ENCODE measurements at places on chromosomes 5 and 9.
A peak's percentile ranks its signal among the peaks of the same experiment; 100 is the strongest.

- no peak for DNase-seq
These were observed 296.6 kb upstream of the PCSK5 start for GRCh38 chr9:75593920-75594319.

GRCh38 chr9:18542837-18543405, 69.0 kb downstream of the ADAMTSL1 start:
- no peak for DNase-seq

DNA sequence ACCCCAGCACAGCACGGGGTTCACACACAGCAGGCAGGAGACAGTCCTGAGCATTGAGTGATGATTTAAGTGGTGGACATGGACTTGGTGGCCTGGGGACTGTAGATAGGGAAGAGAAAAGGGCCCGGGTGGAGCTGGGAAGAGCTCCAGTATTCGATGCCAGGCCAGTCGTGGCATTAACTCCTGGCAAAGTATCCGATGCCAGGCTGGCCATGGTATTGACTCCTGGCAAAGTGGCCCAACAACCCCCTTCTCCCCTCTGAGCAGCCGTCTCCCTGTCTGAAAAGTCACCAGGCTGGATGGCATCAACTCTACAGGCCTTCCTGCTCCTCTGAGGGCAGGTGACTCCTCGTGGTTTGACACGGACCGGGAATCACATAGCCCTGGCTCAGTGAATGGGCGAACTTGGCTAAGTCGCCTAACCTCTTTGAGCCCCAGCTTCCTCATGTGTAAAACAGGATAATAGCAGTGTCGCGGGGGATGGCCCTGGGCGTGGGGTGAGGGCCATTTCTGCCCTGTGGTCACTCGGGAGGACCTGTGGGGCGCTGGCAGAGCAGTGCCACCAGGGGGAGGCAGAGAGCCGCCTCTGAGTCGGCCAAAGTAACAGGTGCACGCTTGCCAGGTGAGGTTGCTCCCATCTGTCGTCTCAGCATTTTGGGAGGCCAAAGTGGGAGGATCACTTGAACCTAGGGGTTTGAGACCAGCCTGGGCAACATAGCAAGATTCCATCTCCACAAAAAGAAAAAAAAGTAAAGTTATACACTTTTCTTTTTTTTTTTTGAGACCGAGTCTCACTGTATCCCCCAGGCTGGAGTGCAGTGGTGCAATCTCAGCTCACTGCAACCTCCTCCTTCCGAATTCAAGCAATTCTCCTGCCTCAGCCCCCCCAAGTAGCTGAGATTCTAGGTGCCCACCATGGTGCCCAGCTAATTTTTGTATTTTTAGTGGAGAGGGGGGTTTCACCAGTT, 5.7 kb upstream of the SEC16A start:
- peak; percentile 67 for DNase-seq

DNA sequence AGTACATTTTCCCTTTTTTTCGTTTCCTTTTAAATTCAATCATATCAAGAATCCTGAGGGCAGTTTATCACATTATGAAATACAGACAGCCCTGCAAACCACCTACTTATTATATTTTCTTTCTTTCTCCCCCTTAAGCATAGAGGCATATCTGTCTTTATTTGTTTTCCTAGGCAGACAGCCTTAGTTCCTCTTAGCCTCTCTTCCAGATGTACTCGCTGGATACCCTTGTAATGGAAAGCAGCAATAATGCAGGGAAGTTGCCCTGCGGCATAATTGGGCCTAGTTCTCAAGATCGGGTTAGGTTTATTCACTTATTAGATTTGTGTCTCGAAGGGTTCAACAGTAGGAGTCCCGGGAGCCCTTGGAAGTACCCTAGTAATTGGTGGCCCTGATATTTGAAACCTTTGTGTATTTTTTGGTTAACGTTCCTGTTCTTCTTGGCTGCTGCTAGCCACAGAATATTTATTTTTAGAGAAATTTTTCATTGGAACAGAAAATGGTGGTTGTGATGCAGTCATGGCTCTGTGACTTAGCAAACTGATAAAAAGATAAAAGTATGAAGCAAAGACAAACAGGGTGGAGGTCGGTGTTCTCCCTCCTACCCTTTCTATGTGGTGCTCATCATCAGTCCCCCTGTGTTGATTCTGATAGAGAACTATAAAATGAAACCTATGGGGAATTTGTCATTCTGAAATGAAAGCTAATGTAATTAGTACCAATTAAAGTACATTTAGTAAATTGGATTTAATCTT, 6.4 kb downstream of the TLE4 start:
- peak; percentile 22 for DNase-seq

GRCh38 chr5:118042076-118042475, 946.3 kb downstream of the DTWD2 start:
- DNase-seq, result no peak

DNA sequence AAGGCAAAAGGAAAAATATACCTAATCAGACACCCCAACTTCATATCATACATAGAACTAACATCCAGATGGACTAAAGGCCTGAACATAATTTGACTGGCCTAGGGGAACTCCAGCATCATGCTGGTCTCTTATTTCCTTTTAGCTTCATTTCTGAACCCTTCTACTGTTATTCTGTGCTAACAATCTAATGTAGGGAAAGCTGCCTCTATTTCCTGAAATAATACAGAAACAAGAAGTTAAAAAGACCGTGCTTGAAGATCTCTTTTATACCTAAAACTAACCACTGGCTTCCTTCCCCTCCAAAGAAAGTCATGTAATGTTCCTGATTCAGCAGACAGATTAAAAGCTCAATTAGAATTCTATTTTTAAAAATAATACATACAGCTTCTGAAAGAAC, 36.7 kb downstream of the LPAR1 start:
- DNase-seq, result no peak

- DNase-seq, result no peak
These were observed 763.7 kb upstream of the GRAMD2B start for GRCh38 chr5:125659316-125660023.

DNA sequence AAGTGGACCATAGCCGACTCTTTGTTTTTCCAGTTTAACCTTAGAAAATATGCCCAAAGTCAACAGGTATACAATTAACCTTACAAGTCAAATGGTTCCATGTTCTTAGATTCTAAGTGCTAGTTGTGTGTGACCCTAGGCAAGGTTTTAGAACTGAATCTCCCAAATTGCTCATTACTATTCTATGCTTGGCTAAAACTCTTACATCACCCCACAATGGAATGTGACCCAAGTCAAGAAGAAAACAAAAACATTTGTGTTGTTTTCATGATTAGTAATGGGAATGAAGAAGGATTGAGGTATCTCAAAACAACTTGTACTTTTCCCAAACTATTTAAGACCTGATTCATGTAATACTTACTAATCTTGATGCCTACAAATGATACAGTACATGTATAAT, 159.2 kb downstream of the ARRDC3 start:
- no peak for DNase-seq

DNA sequence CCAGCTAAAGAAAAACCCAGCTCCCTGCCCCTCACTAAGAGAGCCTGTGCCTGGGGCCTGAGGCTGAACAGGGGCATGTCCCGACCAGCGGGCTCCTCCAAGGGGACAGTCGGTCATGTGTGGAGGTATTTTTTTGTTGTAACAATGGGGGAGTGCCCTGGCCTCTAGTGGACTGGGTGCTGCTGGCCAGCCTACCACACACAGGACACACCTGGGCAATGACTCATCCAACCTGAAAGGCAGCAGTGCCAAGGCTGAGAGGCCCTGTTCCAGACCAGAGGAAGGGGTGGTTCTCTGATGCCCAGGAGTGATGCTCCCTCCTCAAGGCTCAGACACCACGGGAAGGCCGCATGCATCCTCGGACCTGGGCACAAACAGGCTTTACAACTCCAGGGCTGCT, 181.5 kb downstream of the OLFM1 start:
- no peak for DNase-seq

DNA sequence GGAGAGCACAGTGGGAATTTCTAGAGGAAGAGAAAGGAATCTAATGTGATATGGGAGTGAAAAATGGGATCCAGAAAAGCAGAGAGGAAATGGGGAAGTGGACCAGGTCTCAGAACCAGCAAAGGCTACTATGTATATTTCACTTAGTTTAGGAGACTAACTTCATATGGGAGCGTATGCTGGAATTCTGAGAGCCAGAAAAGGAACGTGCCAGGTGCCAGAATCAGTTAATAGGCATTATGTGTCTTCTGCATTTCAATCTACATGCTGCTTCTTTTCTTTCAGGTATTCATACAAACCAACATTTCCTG, 28.5 kb upstream of the IFNA14 start:
- no peak for DNase-seq

DNA sequence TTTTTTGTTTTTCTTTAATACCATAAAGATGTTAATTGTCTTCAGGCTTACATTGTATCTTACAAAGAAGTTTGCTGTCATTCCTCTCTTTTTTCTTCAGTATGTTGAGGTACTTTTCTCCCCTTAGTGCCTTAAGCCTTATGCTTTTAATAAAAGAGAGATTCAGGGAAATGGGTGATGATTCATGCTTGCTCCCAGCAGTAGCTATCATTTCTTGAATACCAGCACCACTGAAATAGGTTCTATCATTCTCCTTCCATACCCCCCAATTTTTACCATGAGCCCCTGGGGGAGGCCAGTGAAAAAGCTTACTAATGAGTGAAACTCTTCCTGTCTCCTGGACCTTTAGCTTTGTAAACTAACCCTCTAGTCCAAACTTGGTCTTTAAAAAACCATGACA, 165.0 kb downstream of the FBXL7 start:
- no peak for DNase-seq

- no peak for DNase-seq
These were observed 2.2 kb upstream of the FOXD1 start for GRCh38 chr5:73450672-73451223.

DNA sequence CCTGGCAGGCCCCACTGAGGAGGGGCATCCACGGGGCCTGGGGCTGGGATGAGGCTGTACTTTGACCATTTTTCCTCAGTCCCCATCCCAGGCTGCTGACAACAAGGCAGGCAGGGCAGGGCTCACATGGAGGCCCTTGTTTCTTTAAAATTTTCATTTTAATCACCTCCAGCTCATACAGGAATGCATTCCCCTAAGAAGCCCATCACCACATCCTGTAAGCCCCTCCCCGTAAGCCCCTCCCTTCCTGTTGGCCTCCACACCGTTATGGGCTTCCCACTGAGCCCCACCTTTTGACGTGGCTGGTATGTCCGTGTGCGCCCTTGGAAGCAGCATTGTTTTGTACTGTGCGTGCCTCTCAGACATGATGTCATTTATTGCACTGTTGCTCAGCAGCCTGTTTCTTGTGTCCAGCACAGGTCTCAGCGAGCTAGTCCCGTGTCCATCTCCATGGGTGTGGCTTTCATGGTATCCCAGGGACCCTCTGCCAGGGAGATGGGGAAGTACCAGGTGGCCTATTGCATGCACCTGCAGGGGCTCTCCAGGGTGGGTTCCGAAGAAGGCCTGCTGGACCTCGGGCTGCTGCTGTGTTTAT, 22.4 kb downstream of the PHF2 start:
- DNase-seq, result no peak

DNA sequence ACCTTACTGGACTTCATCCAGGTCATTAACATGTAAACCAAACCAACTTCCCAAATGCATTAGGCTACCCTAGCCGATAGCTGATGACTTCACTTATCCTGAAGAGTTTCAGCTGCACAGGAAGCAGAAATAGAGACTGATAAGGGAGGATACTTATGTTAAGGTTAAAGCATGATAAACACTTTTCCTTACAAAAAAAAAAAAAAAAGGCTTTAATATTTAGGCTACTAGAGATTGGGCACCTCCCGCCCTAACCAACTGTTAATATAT, 1.6 kb upstream of the MEF2C start:
- no peak for DNase-seq

DNA sequence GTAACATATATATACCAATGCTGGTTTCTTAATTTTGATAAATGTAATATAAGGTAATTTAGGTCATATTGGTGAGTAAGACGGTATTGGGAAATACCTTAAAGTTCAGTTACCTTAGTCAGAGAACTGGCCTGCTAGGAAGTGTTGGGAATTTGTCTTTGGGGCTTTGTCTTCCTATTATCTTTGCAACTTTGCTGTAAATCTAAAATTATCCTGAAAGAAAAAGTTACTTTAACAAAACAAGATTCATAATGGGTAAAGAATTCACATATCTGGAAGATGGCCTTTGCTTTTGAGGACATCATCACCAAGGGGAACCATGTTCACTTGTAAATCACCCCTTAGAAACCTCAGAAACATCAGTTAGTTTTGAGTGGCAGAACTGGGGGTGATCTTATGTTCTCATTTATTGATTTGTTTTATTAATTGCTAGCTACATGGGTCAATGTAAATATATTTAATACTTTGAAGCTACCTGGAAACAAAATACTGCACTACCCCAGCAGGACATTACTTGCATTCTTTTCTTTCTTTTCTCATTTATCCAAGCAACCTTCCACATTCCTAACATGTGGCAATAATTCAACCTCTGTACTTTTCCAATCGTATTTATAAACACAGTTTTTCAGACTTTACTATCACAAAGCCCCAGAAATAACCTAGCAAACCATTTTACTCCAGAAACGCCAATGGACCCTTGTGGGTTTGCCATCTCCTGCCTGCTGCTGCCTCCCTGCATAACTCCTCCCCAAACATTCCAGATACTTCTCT, 41.4 kb downstream of the GLIS3 start:
- no peak for DNase-seq

GRCh38 chr9:116267021-116267420, 113.4 kb downstream of the PAPPA start:
- DNase-seq, result no peak

- no peak for DNase-seq
These were observed 664.9 kb downstream of the TAF11L14 start for GRCh38 chr5:18299166-18299565.

DNA sequence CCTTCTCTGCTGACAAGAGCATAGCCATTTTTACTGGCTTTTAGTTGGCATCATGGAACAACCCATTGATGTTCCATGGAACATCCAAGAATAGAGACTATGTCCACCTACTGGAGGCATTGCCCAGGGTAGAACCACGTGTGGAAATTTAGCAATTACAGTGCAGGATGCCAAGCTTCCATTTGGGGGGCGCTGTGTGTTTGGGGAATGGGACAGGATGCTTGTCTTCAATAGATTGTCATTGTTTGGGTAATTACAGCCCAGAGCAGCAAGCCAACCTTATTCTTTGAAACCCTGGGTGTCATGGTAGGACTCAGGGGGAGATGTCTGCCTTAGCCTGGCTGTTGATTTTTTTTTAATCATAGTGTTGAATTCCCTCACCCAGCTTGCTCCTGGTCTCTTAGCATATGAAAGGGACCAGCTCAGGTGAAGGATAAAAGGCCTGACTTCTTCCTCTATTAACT, 171.1 kb downstream of the DOCK2 start:
- no peak for DNase-seq

All from CD4-positive, alpha-beta T cell treated with Interleukin-4 for 4 hours (primary cell).